Left colon (tissue), 2 donors: ENCODE measurements at places on chromosomes 12 and 14.

DNA sequence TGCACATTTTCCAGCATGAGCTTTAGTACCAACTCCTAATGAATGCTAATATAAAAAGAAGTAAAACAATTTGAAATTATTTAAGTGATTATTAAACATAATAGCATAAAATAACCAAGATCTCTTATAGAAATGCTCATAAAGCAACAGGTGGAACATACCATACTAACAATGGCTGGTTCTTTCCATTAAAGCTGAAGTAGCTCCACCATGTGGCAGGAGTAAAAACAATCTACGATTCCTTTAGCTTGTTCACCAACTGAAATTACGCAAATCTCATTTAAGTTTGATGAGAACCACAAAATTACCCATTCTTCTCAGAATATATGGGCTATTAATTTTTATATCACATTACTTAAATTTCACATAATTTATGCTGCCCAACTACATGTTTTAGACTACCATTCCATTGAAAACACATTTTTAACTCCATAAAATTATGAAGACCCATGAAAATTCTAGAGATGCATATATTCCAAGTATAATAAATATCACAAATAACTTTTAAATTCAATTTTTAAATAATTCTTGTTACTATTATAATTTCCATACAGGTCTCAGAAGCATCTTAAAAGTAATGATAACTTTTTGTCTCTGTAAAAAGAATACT lies 213.6 kb downstream of the DAD1 start:
- DNase-seq, result no peak

DNA sequence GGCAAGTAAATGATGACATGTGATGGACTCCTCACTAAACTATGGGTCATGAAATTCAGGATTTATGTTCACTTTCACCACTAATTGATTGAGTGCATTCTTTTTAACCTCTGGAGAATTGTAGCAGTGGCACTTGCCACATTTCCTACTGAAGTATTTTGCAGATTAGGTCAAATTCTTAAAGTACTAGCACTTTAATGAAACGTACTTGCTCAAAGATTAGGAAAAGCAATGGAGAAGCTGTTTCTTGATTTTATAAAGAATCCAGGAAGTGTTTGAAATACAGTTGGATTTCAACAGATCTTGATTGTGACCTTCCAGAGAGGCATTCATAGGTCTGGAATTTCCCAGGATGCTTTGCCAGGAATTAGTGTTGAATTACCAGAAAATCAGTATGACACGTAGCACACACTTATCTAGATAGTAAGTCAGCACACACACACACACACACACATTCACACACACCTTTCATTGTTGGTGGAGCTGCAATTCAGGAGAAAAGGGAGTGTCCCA lies 162.6 kb downstream of the MYRFL start:
- peak; percentile 73 for DNase-seq

GRCh38 chr12:9615420-9616136 lies 7.9 kb upstream of the KLRB1 start:
- DNase-seq, result no peak

GRCh38 chr12:57377103-57377840 lies 53.6 kb downstream of the R3HDM2 start:
- no peak for DNase-seq

DNA sequence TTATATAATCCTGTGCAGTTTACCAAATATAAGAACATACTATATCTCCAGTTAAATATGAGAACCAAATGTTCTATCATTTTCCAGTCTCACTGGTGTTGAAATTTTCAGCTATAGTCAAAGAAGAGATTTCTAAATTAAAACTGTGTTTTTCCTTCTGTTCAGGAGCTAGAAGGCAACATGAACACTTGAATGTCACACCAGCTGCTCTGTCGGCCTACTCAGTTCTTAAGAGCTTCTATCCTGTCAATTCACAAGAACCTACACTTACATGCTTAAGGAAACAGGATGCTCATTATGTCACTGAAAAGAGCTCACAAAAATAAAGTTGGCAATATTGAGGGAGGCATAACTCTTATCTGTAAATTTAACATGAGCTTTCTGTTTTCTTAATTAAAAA lies 43.1 kb downstream of the ATP2B1 start:
- no peak for DNase-seq

DNA sequence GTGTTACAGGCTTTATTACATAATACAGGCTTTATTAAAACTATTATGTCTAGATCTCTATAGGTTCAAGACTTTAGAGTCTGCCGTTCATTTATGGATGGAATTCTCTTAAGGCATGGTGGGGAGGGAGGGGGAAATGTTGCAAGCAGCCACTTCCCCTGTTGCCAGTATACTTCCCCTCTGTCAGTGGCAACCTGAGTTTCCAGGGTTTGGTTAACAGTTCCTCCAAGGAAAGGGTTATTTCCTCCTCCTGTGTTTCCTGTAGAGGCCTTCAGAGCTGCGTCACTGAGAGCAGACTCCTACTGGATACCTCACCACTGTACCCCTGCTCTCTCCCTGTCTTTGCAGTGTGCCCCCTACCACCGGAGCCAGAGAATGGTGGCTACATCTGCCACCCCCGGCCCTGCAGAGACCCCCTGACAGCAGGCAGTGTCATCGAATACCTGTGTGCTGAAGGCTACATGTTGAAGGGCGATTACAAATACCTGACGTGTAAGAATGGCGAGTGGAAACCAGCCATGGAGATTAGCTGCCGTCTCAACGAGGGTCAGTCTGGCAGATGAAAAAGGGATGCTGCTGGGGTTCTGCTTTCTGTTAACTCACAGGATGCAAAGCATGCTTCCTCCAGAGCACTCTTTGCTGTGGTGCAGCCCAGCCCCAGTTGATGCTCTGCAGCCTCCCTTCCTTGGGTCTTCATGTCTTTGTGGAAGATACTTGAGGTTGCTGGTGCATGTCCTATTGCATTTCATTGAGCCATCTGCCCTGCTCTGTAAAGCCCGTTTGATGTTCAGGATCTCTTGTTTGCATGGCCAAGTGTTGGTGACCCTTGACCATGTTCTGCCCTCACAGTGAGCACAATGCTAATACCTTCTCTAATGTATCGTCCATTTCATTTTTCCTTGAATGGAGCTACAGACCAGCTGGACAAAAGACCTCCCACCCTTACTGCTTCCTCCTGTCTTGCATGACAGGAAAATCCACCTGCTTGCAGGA lies 63.6 kb upstream of the SRSF5 start:
- DNase-seq, result no peak
